ENCODE measurements at places on chromosomes 2 and 18.

- DNase-seq, result no peak
Observed at GRCh38 chr2:176293334-176293733, 24.1 kb downstream of the MTX2 start.

- DNase-seq, result no peak
Observed at GRCh38 chr2:234444893-234445292, 52.0 kb downstream of the ARL4C start.

DNA sequence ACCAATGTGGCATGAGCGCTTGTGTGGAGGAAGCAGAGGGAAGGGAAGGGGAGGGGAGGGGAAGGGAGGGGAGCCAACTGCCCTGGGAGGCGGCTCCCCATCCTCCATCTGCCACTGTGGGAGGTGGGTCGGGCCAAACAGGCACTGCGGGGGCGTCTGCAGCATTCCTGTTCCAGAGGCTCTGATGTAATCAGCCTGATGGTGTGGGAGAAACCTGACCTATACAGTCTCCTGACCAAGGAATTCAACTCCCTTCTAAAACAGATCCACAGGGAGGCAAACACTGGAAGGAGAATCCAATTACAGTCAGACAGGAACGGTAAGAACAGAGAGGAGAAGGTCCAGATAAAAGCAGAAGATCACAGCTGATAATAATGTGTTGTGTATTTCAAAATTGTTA is 88.8 kb downstream of the CD8B2 start:
- DNase-seq, result no peak

GRCh38 chr18:75256376-75256775 is 45.8 kb downstream of the TSHZ1 start:
- DNase-seq, result no peak

- peak; percentile 66 for DNase-seq
Observed at GRCh38 chr18:23871410-23871809, 143.1 kb upstream of the TTC39C start.

- no peak for DNase-seq
Observed at GRCh38 chr18:75639472-75639831, 211.9 kb upstream of the SMIM21 start.

- no peak for DNase-seq
Observed at GRCh38 chr2:28088970-28089369, 198.4 kb downstream of the BABAM2 start.

GRCh38 chr2:205633994-205634393 is 48.3 kb upstream of the NRP2 start:
- no peak for DNase-seq

DNA sequence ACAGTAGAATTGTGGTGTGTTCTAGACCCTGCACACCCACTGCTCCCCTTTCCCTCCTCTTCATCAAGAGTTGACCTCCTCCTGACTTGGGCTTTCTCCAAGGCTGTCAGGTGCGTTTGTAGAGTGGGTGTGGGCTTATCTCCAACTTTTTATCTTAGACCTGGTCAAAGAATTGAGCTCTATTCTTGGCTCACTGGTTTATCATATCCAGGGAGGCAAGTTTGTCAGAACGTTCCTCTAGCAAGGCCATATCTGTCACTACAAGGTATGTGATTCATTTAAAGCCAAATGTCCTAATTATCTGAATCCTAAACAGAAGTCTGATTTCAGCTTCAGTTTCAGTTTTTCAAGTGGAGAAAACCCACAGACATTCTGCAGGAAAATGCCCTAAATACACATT is 117.1 kb upstream of the MGAT5 start:
- DNase-seq, result no peak

- DNase-seq, result no peak
Observed at GRCh38 chr18:27600245-27600644, 415.1 kb upstream of the CHST9 start.

- DNase-seq, result peak; percentile 25
Observed at GRCh38 chr2:112692495-112692911, 28.3 kb upstream of the NT5DC4 start.

- no peak for DNase-seq
Observed at GRCh38 chr2:233535271-233535670, 31.3 kb downstream of the USP40 start.

GRCh38 chr18:50341443-50341842 is 33.4 kb upstream of the SKA1 start:
- DNase-seq, result no peak

- no peak for DNase-seq
Observed at GRCh38 chr2:12006850-12007249, 260.4 kb downstream of the LPIN1 start.

GRCh38 chr2:131656816-131657633 is 129.3 kb downstream of the CCDC74A start:
- no peak for DNase-seq

GRCh38 chr18:76102156-76102555 is 392.9 kb downstream of the ZNF516 start:
- DNase-seq, result no peak

DNA sequence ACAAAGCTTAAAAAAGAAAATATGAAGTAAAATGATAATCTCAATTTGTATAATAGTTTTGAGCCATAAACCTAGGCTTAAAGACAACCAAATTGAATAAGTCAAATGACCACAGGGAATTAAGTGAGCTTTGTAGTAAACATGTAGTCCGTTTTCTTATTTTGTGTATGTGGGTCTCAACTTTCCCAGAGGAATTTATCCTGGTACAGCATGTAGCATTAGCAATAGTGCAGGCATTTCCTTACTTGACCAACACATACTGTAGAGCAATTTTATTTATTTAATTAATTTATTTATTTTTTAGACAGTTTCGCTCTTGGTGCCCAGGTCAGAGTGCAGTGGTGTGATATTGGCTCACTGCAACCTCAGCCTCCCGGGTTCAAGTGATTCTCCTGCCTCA is 37.5 kb upstream of the MTCL1 start:
- DNase-seq, result no peak

GRCh38 chr2:61658841-61659780 is 121.0 kb upstream of the XPO1 start:
- no peak for DNase-seq

DNA sequence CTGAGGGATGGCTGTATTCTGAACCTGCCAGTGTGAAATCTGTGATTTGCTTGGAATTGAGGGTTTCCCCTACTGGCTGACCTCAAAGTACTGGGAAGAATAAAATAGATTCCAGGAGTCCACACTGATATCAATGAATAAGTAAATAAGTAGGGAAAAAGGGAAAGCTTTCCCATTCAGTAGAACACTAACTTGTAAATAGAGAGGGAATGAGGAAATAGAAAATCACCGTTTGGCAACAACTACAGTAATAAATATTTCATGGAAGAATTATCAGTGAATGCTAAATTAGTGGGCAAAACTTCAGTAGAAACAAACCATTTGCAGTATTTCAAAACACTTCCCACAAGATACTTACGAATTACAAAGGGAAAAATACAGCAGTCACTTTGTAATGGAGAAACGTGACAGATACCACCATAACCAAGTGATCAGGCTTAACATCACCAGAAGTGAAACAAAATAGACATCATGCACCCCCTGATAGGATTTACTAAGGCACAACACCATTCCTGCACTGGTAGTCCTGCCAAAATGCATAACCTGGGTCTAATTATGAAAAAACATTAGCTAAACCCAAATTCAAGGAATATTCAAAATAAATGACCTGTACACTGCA is 88.5 kb downstream of the ICA1L start:
- DNase-seq, result no peak

DNA sequence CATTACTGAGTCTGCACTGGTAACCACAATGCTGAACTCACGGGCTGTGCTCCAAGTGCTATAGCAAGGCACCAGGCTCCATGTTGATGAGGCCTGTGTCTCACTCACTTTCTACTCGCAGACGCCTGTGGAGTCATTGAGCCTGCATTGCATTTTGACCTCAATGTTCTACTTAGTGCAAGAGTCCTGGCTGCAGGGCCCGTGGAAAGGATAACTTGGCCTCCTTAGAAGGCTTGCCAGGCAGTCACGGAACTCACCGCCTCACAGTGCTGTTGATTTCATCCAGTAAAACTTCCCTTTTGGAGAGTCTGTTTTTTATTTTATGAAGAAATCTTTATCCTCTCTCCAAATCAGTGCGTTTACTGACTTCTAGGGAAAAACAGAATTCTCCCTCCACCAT is 290.4 kb downstream of the RNF144A start:
- DNase-seq, result no peak

DNA sequence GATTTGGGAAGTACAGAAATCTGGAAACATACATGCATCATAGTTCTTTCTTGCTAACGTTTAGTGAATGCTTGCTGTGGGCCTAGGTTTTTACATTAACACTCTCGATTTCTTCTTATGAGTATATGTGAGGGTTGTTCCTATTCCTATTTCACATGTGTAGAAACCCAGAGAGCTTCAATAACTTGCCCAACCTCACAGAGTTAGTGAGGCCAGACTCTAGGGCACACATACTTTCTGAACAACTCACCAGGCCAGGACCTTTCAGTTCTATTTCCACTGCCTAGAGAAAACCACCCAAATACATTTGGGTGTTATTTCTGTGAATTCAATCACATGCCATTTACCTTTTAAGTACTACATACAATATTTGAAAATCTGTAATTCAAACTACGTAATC is 8.2 kb upstream of the KCTD1 start:
- no peak for DNase-seq

- no peak for DNase-seq
Observed at GRCh38 chr2:168354499-168354898, 101.6 kb upstream of the CERS6 start.

- no peak for DNase-seq
Observed at GRCh38 chr18:10139783-10140410, 226.1 kb downstream of the VAPA start.

GRCh38 chr2:147297820-147298219 is 547.0 kb upstream of the ACVR2A start:
- DNase-seq, result peak; percentile 21

DNA sequence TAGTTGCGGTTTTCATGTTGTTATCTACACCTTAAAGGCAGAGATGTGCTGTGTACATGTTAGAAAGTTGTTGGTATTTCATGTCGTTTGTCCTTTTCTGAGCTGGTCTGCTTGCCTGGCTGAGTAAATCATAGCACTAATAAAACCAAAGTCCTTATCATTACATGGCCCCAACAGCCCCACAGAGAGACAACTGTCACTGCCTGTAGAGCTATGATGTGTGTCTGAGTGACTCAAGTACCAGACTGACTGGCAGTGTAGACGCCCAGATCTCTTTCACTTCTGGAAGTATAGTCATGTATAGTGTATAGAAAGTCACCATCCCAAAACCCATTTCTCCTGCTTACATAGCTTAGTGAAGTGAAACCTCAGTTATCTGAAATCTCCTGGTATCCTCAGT is 4.3 kb downstream of the SOCS6 start:
- DNase-seq, result no peak

DNA sequence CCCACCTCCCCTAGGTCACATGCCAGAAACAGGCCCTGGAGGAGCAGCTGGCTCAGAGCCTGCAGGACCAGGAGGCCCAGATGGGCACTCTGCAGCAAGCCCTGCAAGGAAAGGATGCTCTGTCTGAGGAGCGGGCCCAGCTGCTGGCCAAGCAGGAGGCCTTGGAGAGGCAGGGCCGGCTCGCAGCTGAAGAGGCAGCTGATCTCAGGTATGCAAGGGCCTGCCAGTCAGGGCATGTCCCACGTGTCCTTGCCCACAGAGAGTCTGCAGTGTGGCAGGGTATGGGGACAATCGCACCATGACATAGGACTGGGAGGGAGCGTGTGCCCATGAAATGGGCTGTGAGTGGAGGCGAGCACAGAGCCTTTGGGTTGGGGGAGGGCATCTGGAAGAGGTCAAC is 39.9 kb downstream of the CROCC2 start:
- no peak for DNase-seq

DNA sequence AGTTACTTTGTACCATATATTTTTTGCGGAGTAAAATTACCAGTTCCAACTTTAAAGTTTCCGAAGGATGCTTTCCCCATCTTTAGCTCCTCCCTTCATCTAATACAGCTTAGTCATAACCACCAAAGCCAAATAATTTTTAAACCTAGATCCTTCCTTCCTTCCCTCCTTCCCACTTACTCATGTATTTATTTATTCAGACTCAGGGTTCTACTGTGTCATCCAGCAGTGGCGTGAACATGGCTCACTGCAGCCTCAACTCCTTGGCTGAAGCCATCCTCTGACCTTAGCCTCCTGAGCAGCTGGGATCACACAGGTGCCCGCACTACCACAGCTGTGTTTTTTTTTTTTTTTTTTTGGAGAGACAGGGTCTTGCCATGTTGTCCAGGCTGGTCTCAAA is 4.4 kb downstream of the LPIN2 start:
- no peak for DNase-seq

- DNase-seq, result peak; percentile 3
Observed at GRCh38 chr18:55322178-55322735, 265.7 kb downstream of the TCF4 start.

GRCh38 chr2:221097568-221097915 is 474.6 kb downstream of the EPHA4 start:
- no peak for DNase-seq

DNA sequence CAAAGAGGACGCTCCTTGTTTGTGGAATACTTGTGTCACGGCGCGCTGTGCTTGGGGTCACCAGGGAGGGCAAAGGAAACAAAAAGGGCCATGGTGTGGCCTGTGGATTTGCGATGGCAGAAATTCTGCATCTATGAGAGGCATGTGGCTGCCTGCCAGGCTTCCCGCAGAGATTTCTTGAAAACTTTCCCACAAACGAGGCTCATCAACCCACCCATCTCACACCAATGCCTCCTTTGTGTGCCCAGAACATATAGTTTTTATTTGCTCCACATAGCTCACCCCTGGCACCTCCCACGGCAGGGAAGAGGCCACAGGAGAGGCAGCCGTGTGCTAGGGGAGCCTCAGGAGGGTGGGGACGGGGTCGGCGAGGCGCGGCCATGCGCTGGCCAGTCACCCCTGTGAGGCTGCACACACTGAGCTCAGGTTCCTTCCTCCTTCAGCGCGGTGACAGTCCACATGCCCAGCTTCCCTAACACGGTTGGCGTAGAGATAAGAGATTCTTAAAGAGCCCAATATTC is 100.3 kb downstream of the MBP start:
- no peak for DNase-seq

DNA sequence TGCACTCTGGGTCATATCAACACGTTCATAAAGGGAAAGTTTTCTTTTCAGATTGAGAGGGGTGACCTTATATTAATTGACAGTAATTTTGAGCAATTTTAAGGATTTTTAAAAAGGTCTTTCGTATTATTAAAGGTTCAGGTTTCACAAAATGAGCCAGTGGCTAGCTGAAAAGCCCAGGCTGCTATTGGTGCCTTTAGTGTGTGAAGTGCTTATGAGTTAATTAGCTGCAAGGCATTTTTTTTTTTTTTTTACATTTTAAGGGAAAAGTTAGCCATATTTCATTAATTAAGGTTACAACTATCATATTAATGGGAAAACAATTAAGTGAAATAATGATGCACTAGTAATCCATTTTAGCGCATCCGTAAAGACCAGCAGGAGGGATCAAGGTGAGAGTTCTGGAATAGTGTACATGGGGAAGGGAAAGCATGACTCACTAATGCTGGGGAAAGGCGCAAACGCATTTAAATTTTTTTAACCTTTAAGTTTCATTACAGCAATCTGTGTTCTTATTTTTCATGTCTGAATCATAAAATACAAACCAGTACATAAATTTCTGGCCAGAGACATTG is 200.0 kb downstream of the ZNF407 start:
- DNase-seq, result no peak
